ENCODE measurements at places on chromosomes 16 and 17. TPM values are rescaled to one million over a fixed set of nuclear protein-coding genes. Genes with fewer than 3 reads are reported as not detected.

GUCY2D gene
- total RNA-seq = not detected

CD300E gene
- not detected for total RNA-seq

NUP85 gene
- 55.3 TPM for total RNA-seq

HOXB13 gene
- total RNA-seq = 1.6 TPM

RNF213 gene
- 103 TPM for total RNA-seq

OR1A2 gene
- not detected for total RNA-seq

SLC16A6 gene
- 4.2 TPM for total RNA-seq

GABARAP gene
- total RNA-seq = 548 TPM

KRT23 gene
- total RNA-seq = not detected

TOM1L1 gene
- total RNA-seq = 21.8 TPM
